CD8-positive, alpha-beta memory T cell (primary cell): ENCODE measurements at places on chromosomes 3 and 15.

DNA sequence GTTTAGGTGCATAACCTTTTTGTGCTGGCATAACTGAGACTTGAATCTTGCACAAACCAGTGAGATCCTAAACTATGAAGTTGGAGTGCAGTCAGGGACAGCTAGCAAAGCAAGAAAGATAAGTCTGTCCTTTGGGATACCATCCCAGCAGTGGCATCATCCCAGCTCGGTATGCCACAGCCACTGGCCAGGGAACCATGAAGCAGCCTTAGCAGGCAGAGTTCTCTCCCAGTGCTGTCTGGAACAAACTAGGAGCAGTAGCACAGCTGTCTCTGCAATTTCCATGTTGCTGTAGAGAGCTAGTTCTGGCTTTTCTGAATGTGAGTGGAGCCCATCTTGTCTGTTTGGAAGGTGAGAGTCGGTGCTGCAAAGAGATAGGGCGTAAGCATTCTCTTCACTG is 130.3 kb downstream of the DTWD1 start:
- DNase-seq = no peak

- no peak for DNase-seq
Observed at GRCh38 chr3:108133858-108134554, 43.2 kb upstream of the CD47 start.

GRCh38 chr3:196502775-196503195 is 783 bp downstream of the RNF168 start:
- DNase-seq = peak; percentile 68

GRCh38 chr15:72939514-72940228 is 112.6 kb upstream of the NEO1 start:
- DNase-seq = no peak

DNA sequence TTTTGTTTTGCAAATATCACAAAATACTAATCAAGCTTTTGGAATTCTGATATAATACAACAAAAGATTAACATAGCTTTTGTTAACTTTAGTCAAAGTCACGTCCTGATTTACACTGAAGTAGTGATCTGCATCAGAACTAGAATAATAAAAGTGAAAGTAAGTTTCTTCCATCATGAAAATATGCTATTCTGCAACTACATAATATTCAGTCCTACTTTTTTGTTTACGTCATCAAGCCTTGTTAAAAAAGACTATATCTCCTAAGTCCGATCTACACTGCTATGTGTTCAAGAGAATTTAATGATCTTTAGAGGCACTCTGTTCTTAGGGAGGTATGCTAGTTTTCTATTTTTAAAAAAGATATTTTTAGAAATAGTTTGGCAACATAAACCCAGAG is 330.1 kb downstream of the ARPP21 start:
- DNase-seq = no peak

DNA sequence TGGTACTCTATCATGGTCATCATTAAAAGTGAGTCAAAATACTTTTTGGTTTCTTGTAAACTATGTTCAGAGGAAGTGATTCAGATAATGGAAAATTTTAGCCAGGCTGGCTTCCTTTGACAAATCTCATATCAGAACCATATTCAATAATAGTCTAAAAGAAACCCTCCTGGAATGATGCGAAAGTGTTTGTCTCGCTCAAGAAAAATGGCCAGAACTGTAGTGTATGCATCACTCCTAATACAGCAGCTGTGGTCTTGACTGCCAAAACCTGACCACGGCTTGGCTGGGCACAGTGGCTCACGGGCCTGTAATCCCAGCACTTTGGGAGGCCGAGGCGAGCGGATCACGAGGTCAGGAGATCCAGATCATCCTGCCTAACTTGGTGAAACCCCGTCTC is 35.6 kb upstream of the KCNMB2 start:
- no peak for DNase-seq

GRCh38 chr3:127005864-127006500 is 23.1 kb downstream of the PLXNA1 start:
- DNase-seq = no peak
